ENCODE measurements at places on chromosomes 7 and 10.

DNA sequence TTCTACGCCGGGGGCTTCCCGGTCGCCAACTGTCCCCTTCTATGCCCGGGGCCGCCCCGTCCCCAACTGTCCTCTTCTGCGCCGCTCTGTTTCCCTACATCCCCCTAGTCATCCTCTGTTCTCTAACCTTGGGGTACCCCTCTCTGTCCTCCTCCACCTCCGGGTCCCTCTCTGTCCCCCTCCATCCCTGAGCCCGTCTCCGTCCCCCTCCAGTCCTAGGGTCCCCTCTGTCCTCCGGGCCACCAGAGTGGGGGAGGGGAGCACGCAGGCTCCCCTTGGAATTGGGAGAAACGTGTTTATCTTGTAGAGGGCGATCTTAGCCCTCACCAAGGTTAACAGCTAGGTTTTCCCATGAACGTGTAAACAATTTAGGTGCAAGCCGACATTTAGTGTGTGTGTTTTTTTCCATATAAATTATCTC lies 852 bp upstream of the KLF6 start:
- DNase-seq = no peak

DNA sequence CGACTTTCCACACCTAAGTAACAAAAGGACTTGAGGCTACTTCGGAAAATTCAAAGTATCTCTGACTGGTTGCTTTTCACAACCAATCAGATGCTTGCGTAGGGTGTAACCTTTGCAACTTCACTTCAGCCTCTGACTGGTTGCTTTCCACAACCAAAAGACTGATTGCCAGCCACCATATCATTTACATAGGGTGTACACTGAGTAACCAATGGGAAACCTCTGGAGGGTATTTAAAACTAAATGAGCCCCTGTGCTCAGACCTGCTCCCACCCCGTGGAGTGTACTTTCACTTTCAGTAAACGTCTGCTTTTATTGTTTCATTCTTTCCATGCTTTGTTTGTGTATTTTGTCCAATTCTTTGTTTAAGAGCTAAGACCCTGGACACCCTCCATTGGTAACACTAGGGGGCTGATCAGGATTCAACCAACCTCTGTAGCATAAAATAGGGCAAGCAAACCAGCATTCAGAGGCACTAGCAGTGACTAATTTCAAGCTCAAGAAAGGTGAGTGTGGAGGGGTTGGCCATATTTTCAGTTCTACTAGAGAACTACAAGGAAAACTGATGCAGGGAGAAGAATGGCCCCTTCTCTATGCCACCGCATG lies 390.8 kb downstream of the POM121L12 start:
- DNase-seq = no peak

GRCh38 chr10:130606001-130606405 lies 469.8 kb downstream of the GLRX3 start:
- no peak for DNase-seq

- DNase-seq = no peak
Measured at GRCh38 chr7:38217672-38218071, 39.6 kb downstream of the STARD3NL start.

DNA sequence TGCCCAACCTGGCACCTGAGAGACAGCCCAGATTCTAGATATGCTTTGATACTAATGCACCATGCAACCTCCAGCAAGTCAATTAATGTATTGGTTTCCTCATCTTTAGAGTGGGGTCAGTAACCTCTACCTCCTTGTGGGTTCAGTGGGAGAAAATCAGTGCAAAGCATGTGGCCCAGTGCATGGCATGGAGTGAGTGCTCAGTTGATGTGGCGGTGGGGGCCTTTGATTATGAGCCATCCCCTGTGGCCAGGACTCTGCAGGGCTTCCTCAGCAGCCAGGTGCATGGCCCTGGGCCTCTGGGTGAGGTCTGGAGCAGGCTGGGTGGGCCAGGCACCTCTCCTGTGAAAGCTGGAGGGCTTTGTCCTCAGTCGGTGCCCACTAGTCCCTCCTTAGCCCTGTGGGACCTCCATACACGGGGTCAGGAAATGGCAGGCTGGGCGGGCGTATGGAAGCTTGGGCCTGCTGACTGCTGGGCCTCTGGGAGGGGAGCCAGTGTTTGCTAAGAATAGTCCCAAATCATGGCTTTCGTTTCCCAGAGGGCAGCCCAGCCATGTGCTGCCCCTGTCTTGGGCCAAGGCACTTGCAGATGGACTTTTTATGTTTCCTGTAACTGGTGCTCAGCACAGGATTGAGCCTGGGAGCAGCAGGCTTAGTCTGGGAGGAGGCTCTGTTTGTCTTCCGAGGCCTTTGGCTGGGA lies 3.4 kb downstream of the PALD1 start:
- no peak for DNase-seq

GRCh38 chr7:34487391-34488115 lies 170.5 kb upstream of the NPSR1 start:
- DNase-seq = no peak

DNA sequence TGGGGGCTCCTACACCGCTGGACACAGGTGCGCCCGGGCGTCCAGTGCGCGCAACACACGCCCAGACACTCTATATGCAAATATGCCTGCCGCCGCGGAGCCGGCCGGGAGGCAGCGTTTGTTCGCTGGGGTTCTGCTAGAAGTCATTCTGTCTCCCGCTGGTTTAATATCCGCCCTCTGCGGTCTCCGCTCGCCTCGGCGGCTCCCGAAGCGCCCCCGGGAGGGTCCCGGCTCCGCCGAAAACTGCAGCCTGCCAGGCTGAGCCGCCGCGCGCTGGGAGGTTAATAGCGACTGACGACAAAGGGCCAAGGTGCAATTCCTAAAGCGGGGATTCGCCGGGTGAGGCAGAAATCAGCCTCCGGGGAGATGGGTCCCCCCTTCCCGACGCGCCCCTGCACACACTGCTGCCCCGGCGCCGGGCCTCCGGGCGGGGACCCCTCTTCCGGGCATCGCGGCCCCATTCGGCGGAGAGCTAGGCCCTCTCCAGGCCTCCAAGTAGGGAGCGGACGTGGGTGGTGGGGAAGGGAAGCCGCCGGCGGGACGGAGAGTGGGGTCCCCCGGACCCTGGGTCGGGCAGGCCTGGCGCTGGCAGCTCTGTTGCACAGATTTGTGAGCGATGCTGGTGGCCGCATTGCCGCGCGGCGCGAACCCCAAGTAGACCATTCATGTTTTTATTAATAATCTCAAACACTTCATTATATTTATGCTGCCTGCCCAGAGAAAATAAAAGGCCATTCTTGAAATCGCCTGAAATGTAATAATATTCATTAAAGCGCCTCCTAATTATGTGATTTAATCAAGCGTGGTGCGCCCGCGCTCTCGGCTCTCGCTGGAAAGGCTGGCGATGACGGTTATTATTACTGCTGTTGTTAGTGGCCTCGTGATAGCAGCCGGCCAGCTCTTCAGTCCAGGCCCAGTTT lies 9.1 kb downstream of the EN2 start:
- DNase-seq = peak; percentile 58

GRCh38 chr10:48361176-48361575 lies 54.7 kb downstream of the MAPK8 start:
- DNase-seq = no peak

GRCh38 chr7:5354460-5355232 lies 69.0 kb downstream of the TNRC18 start:
- no peak for DNase-seq

GRCh38 chr10:129373718-129374117 lies 93.3 kb upstream of the MGMT start:
- DNase-seq = no peak

- no peak for DNase-seq
Measured at GRCh38 chr10:42645516-42645915, 7.1 kb upstream of the ZNF33B start.

- DNase-seq = no peak
Measured at GRCh38 chr10:114550756-114551635, 107.1 kb downstream of the ABLIM1 start.

DNA sequence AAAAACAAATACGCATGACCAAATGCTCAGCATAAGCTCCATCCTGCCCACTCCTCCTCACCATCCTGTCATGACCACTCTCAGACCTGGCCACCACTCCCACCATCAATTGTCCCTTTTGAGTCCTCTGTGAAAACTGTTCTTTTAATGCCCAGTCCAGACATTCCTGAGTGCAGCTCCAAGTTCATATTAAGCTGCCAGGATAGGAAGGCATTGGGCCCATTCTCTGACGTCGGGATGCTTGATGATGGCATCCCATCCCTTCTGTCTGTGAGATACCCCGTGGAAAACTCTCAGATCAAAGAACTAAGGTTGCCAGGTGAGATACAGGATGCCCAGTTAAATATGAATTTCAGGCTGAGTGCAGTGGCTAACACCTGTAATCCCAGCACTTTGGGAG lies 89.9 kb upstream of the KIF5B start:
- no peak for DNase-seq

DNA sequence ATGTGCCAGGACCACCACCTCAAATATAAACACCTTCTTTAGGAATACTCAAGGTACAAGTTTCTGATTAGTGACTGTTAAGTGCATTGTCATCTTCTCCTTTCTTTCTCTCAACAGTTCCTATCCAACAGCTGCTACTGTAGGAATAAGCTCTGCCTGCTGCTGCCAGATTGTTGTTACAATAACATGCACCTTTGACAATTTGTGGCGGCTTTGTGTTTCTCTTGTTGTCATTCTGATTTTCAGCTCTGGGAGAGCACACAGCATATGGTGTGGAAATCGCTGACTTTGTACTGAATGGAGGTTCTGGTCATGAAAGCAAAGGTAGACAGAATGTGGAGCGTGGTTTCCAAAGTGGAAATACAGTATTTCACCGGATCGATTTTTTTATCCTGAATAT lies 182.8 kb downstream of the SEC23IP start:
- DNase-seq = no peak

GRCh38 chr7:142188154-142188553 lies 69.7 kb downstream of the PRSS58 start:
- no peak for DNase-seq

DNA sequence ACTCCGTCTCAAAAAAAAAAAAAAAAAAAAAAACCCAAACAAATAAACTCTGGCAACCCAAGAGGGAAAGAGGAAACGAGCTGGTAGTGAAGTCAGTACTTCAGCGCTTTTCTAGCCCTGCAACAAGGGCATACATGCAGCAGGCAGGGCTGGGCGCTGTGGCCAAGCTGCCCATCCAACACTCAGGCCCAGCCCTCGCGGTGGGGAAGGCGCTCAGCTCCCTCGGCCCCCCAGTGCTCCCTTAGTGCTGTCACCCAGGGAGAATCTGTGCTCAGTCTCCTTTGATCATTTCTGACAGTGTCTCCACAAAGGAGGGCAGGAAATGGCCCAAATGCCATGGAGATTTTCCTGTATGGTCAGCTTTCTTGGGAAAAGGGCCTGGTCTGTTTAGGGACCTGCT lies 97.2 kb downstream of the SMURF1 start:
- DNase-seq = no peak

DNA sequence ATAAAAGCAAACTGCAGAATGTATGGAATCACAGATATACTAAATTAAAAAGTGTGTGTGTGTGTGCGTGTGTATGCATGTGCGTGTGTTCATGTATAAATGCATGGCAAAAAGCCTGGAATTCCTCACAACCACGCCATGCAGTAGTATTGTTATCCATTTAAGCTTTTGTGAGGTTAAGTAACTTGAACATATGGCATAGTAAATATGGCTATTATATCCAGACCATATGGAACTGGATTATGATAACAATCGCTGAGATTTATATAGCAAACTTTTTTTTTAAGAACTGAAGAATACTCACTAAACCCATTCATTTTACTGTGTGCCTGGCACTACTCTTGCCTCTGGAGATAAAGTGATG lies 22.3 kb upstream of the NANOS1 start:
- DNase-seq = no peak

DNA sequence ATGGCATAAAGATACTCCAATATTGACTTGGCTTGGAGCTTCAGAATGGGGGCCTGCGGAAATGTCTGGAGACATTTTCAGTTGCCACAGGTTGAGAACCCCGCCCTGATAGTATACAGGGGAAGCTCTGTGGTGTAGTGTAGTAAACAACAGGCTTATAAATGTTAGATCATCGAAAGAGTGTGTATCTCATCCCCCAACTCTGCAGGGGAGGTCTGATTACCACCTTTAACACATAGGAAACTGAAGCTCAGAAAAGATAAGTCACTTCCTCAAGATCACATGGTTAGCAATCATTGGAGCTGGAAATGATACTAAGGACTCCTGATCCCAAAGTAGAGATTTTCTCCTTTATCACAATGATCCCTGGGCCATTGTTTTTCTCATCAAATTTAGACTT lies 144.5 kb upstream of the BMPER start:
- DNase-seq = no peak

DNA sequence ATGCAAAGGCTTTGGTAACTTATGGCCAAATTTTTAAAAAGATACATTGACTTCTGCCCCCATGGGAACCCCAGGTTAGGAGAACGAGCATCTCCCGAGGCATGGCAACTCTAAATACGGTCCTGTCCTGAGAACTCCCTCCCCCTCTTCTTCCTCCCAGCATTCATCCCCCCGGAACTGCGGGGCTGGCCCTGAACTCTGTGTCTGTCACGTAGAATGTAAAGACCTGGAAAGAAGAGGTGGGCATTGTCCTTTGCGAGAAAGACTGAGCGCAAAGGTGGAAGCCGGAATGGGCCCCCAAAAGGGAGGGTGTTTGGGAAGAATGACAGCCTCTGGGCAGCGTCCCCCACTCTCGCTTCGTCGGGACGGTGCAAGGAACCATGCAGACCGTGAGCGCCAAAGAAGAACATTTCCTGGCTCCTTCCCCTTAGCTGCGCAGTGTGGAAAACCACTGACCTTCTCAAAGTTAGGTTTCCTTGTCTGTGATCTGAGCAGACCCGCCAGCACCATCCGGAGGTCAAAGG lies 21.0 kb downstream of the SHH start:
- DNase-seq = no peak

- no peak for DNase-seq
Measured at GRCh38 chr7:157515342-157516041, 178.7 kb downstream of the DNAJB6 start.

GRCh38 chr10:127154831-127155620 lies 41.4 kb downstream of the INSYN2A start:
- DNase-seq = no peak

DNA sequence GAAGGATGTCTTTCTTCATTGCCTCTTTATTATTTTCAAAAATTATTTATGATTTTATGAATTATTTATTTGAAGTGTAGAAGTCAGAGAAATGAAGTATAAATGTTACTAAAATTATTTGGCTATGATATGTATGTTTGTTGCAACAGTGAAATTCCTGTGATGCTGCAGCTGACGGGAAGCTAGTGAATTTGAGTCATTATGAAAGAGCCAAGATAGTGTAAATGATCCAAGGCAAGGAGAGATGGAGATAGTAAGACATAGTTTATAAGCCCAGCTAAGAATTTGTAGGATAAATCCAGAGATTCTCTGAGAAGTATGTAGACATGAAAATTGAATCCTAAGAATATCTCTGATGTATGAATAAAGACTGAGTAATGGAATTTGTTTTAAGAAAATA lies 30.8 kb downstream of the CASD1 start:
- DNase-seq = no peak
